ENCODE measurements at places on chromosomes 3 and 15.
A peak's percentile ranks its signal among the peaks of the same experiment; 100 is the strongest.

- DNase-seq, result no peak
These were observed 87.1 kb downstream of the ANO10 start for GRCh38 chr3:43534675-43535074.

GRCh38 chr3:149153402-149153801 lies 24.0 kb downstream of the HPS3 start:
- DNase-seq, result no peak

GRCh38 chr15:32881528-32881927 lies 163.7 kb downstream of the GREM1 start:
- DNase-seq, result no peak

- DNase-seq, result peak; percentile 69
These were observed 554.2 kb upstream of the KCNMB2 start for GRCh38 chr3:177982034-177982433.

DNA sequence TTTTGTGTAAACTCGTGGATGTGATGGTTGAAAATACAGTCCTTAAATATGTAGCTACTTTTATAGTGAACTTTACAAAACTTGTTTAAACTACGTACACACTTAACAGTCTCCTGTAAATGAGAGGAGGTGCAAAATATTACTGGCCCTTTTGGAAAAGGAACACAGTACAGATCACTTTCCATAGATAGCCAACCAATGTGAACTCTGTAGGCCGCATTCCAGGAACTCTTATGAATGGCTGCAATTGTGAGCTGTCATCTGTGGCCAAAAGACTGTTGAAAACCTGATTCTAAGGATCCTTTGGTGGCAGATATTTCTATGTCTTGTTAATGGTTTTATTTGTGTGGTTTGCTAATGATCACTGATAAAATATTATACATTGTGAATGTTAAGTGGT lies 6.2 kb downstream of the TSC22D2 start:
- DNase-seq, result no peak

DNA sequence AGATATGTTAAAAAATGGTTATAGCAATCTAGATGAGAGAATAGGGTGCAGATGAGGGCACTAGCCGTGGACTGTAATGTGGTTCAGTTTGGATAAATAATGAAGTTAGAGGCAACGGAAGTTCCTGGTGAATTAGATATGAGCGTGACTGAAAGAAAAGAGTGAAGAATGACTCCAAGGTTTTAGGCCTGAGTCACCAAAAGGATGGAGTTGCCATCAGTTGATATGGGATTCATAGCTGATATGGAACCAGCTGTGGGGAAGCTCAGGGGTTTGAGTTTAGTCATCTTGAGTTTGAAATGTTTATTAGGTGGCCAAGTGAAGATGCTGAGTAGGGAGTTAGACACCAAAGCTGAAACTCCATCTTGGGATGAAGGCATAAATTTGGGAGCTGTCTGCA lies 66.2 kb downstream of the SSR3 start:
- no peak for DNase-seq

GRCh38 chr3:168648321-168648720 lies 552.6 kb upstream of the GOLIM4 start:
- DNase-seq, result no peak

- DNase-seq, result no peak
These were observed 859.0 kb upstream of the ARPP21 start for GRCh38 chr3:34780294-34780693.

DNA sequence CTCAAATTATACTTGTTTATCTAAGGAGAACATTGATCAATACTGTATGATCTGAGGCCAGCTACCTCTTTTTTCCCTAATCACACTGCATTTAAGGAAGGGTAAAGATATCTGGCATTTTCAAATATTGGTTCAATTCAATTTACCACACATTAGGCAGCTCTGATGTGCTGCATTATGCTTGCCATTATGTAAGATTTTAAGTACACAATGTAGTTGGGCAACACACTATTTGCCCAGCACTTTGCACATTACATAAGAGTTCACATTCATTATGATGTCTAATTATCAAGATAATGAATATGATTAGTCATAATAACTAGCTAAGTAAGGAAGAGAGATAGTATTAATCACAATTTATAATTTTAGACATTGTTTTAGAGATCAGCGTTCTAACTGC lies 196.3 kb downstream of the BCHE start:
- DNase-seq, result no peak

GRCh38 chr15:95799286-95800200 lies 531.0 kb upstream of the NR2F2 start:
- DNase-seq, result peak; percentile 64

- DNase-seq, result no peak
These were observed 40.5 kb downstream of the IL5RA start for GRCh38 chr3:3069723-3070122.

DNA sequence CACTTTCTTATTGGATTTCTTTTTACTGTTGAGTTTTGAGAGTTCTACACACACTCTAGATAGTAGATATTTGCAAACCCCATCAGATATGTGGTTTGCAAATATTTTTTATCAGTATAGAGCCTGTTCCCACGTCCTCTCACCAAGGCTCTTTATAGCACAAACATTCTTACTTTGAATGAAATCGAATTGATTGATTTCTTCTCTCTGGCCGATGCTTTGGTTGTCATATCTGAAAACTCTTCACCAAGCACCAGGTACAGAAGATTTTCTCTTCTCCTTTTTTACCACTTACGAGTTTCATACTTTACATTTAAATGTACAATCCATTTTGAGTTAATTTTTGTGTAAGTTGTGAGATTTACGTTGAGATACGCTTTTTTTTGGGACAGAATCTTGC lies 163.4 kb downstream of the PTPRG start:
- no peak for DNase-seq

DNA sequence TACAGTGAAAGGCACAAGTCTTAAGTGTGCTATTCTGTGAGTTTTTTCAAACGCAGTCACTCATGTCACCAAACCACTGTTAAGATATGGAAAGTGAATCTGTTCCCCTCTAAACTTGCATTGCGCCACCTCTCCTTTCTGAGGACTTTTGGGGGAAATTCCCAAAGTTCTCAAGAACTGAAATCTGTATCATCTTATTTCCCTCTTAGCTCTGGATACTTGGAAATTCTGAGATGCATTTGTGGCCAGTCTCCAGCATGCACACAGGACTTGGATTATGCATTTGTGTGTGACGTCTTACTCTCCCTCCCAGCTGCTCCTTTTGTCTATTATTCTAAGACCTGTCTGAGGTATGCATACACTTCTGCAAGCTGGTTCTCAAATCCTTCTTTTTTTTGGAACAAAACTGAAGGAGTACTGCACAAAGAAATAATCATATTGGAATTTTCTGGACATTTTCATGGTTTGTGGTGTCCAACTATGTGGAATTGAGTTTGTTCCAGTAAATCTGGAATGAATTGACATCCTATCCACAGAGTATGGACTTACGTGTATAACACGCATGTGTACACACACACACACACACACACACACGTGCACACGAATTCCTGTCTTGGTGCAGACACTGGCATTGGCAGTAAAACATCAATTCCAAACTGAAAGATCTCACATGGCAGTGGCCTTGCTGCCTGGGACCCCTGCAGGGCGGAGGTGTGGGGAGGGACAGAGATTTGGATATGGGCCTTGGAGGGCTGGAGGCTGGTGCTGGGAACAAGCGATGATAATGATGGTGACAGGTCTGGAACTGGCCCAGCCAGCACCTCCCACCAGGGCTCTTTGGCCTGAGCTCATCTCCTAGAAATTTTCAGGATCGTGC lies 8.2 kb upstream of the LCTL start:
- peak; percentile 95 for DNase-seq

DNA sequence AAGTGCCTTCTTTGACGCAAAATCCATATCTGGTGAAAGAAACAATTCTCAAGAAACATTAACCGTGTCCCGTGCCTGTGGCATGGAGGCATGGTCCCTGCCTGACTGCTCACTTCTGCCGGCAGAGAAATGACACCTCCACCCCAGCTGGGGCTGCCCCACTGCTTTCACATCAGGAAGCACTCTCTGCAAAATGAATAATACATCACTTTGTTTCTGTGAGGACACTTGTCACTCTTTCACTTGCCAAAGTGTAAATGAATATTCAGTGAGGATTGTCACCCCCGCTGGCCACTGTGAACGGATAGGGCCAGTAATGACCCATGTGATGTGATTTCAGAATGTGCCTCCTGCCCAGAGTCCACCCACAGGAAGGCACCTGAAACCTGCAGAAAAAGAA lies 31.1 kb upstream of the SLC24A5 start:
- DNase-seq, result no peak

DNA sequence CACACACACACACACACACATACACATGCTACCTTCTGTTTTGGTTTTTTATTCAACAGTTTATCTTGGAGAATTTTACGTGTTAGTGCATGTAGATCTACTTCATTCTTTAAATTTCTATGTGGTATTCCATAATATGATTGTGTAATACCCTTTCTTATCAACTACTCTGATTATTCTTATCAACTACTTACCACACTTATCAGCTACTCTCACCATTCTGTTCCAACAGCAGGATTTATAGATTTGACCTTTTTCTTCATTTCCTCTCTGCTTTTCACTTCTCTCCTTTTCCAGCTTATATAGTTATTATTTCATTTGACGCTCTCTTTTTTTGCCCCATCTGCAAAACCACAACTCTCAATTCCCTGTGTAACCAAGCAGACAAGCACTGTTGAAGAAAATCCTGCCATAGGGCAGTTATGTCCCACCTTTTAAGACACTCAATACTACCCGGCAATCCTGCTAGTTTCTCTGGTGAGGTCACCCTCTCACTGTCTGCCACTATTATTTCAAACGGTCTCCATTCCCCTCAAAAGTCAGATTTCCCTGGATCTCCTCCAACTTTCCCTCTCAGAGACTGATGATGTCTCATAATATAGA lies 56.9 kb upstream of the SATB1 start:
- DNase-seq, result no peak

DNA sequence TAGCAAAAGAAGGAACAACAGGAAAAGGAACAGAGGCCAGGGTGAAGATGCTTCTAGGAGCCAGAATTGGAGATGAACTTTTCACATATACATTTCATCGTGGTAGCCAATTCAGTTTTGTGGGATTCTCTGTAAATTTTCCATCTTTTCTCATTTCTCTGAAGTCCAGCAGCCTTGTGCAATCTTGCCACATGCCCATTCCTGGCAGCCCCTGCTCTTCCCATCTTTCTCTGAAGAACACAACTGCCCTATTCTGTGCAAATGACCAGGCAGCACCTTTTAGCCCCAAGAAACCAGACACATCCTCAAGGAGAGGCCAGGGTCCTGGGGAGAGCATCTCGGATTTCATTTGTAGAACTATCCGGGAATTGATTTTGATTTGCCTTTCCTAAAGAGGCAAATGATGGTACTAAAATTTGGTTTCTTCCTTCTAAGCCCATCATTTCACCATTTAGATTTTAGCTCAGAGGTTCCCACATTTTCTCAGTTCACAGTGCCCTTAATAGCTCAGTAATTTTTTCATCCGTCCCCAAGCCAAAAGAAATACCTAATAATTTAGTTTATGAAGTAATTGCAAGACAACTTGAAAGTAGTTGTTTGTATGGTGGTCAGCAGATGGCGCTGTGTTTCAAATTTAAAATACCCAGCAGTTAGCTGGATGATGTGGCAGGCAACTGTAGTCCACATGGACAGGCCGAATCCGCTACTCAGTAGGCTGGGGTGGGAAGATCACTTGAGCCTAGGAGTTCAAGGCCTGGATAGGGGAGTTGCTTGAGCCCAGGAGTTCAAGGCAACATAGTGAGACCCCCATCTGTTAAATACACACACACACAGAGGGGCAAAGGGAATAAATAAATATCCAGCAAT lies 61.3 kb upstream of the ACKR4 start:
- DNase-seq, result peak; percentile 67

DNA sequence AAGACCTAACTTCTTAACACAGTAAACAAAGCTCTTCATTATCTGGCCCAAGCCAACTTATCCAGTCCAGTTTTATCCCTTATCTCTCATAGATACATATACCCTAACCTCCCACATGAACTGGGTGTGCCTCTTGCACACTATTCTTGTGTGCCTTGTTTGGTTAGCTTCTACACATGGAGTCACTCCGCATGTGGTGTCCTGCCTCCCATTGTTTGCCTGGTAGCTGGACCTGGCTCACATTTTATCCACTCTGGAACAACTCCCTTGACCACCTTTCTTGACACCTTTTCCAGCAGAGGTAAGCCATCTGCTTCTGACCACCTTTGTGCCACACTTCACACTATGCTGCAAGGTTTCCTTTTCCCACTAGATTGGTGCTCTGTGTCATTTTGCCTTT lies 15.2 kb downstream of the TIPARP start:
- DNase-seq, result no peak

DNA sequence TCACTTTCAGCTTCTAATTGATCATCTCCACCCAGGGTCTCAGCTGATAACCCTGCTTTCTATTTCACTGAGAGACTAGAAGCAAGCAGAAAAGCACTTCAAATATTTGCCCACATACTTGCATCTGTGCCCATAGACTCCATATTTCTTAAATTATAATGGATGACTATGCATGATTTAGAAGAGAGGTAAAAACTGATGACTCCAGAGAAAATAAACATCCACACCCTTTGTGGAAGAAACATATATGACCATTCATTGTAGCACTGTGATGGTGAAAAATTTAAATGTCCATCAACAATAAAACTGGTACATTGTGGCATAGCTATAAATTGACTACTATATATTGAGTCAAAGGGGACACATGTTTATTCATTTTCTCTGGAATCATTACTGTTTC lies 7.1 kb upstream of the IGF2BP2 start:
- no peak for DNase-seq

GRCh38 chr3:146273721-146274407 lies 23.0 kb upstream of the PLSCR4 start:
- DNase-seq, result no peak

DNA sequence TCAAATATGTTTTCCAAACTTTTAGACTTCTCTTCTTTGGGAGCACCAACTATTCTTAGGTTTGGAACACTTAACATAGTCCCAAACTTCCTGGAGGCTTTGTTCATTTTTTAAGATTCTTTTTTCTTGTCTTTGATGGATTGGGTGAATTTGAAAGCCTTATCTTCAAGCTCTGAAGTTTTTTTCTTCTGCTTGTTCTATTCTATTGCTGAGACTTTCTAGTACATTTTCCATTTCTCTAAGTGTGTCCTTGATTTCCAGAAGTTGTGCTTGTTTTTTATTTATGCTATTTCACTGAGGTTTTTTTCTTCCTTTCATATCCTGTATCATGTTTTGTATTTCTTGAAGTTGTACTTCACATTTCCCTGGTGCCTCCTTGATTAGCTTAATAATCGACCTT lies 97.5 kb downstream of the PLSCR2 start:
- DNase-seq, result no peak

- DNase-seq, result no peak
These were observed 40.0 kb downstream of the CLASP2 start for GRCh38 chr3:33678073-33678472.

DNA sequence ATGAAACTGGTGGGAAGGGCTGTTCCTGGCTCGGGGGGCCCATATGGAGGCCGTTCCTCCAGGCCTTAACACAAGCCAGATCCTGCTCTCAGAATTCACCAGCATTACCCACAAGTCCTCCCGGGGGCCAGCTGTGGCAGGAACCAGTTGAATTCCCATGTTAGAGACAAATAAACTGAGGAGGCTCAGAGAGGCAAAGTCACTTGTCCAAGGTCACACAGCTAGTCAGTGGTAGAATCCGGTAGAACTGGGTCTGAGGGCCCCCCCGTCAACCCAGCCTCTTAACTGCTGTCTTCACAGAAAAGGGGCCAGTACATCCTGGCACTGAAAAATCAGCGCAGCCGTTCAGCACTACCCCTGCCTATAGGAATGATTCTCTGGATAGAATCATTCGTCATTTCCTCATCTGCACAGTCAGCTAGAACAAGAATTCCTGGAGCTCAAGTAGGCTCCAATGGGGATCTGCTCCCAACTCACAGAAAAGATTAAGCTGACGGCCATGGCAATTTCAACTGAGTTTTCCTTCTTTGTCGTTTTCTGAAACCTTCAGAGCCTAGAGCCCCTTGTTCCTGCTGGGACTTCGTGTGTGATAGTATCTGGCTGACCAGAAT lies 12.2 kb upstream of the TSEN2 start:
- DNase-seq, result no peak
